Bronchial epithelial cell (primary cell): ENCODE measurements at places on chromosomes 6 and 20.

- DNase-seq = no peak
These were observed 416.6 kb downstream of the PREX1 start for GRCh38 chr20:48411245-48411644.

- peak; percentile 70 for DNase-seq
These were observed 24.2 kb upstream of the TMX4 start for GRCh38 chr20:8043687-8044282.

GRCh38 chr6:37311741-37312473 lies 41.9 kb upstream of the RNF8 start:
- DNase-seq = no peak

DNA sequence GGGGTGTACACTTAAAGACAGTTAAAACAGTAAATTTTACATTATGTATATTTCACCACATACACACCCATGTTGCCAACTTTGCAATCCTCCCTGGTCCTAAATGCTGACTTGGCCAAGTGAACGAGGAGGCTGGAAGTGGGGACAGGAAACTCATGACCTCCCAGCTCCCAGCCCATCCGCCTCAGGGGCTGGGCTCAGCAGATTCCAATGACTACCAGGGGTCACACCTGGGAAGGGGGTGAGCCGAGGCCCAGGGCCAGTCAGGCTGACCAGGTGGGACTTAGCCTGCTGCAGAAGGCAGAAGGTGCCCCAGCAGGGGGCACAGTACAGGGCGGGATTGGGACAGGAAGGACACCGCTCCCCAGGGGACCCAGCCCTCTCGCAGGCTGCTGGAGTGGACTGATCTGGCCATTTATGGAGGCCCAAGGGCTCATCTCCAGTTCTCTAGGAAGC lies 2.4 kb downstream of the SIGLEC1 start:
- no peak for DNase-seq

- DNase-seq = no peak
These were observed 300.2 kb downstream of the CLIC5 start for GRCh38 chr6:45715508-45715803.

DNA sequence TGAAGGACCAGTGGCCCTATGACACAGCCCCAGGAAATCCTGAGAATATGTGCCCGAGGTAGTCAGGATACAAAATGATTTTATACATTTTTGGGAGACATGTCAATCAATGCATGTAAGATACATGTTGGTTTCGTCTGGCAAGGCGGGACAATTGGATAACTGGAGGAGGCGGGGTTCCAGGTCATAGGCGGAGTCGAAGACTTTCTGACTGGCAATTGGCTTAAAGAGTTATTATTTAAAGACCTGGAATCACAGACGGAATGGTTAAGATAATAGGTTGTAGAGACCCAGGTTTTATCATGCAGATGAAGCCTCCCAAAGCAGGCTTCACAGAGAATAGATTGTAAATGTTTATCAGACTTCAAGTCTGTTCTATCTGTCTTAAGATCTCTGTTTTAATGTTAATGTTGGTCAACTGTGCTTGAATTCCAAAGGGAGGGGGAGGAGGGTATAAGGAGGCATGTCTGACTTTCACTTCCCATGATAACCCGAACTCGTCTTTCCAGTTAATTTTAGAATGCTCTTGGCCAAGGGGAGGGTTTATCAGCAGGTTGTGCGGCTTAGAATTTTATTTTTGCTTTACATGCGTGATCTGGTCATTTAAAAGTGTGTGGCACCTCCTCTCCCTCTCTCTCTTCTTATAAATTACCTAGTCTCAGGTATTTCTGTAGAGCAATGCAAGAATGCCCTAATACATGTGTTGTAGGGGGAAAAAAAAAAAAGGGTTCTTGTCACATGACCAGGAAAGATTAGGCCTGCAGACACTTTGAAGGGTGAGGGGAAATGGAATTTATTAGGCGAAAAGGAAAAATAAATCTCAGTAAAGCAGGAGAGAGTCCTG lies 230.7 kb downstream of the NFATC2 start:
- peak; percentile 56 for DNase-seq

GRCh38 chr6:4913705-4914419 lies 90.0 kb downstream of the RPP40 start:
- peak; percentile 65 for DNase-seq

DNA sequence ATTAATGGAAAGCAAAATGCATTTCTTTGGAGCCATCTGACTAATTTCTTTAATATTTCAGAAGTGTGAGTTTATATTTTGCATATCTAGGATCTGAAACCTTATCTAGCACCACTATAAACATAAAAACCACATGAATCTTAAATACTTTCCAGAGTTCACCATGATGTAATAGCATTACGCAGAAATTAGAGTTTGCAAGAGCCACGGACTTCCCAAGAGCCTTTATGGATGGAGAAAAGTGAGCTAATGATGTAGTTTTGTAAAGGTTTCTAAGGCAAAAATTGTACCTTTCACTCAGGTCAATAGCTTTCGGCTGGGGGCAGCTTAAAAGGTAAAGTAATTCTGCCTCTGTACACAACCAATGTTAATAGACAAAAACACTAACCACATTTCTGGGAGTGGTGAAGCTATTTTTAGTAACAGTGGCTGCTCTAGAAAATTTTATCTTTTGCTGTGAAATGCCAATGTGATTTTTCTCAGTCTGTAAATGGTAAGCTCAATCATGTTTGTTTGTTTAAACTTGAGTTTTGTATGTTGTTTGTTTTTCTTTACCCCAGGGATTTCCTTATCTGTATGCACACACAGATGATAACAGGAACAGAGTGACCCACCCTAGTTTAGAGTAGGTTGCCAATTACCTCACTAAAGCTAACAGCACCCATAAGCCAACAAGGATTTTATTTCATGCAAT lies 80.5 kb downstream of the FILIP1 start:
- DNase-seq = no peak

- no peak for DNase-seq
These were observed 24.0 kb upstream of the PHACTR3 start for GRCh38 chr20:59580146-59580946.

DNA sequence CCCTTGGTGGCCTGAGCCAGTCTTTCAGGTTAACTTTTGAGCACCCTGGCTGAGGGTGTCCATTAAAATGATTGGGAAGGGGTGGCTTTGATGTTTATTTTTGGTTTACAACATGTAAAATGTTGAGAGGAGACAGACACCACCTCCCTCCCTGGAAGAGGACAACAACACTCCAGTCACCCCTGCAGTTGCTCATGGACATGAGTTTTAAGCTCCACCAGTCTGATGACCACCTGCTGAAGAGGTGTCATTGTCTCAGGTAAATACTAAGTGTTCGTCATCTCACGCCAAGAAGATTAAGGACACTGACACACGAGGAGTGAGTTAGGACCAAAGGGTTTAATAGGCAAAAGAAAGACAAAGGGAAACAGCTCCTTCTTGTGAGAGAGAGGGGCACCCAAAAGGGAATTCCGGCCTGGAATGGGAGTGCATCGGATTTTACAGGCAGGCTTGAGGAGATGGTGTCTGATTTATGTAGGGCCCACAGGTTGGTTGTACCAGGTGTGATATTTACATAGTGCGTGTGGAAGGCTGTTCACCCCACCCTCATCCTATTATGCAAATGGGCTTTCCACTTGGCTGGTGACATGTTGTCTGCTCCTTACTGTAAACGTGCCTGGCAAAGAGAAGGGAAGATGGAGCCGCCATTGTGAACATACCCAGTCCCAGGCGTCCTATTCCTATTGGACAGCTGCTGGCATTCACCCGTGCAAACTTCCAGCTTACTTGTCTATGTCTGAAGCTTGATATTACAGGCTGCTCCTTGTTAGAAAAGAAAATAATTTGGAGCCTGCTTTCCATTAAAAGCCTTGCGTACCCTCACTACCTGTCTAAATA lies 6.6 kb downstream of the HLA-B start:
- no peak for DNase-seq

DNA sequence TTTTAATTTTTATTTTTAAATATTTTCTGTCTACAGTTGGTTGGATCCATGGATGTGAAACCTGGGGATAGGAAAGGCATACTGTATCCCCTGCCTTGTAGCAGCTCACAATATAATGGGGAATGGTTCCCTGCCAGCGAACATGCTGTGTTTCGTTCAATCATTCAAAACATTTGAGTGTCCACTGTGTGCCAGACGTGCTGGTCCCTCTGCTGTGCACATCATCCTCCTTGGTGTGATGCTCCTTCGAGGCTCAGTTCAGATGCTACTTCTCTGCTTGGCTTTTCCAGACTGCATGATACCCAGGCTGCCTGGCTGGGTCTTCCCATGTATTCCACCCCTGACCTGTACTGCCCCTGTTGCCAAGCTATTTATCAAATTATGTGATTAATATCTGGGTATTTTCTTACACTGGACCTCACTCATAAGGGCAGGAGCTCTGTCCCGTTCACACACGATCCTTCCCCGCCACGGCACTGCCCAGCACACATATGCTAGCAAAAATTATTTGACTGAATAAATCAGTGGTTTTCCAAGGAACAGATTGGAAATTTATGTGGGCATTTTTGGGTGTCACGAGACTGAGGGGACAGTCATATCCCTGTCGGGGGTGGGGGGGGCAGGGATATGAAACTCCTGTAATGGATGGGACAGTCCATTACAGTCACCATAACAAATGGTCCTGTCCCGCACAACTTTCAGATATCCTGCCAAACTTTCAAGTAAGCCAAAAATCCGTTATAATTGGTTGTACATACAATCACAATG lies 4.9 kb downstream of the SDCBP2 start:
- no peak for DNase-seq

DNA sequence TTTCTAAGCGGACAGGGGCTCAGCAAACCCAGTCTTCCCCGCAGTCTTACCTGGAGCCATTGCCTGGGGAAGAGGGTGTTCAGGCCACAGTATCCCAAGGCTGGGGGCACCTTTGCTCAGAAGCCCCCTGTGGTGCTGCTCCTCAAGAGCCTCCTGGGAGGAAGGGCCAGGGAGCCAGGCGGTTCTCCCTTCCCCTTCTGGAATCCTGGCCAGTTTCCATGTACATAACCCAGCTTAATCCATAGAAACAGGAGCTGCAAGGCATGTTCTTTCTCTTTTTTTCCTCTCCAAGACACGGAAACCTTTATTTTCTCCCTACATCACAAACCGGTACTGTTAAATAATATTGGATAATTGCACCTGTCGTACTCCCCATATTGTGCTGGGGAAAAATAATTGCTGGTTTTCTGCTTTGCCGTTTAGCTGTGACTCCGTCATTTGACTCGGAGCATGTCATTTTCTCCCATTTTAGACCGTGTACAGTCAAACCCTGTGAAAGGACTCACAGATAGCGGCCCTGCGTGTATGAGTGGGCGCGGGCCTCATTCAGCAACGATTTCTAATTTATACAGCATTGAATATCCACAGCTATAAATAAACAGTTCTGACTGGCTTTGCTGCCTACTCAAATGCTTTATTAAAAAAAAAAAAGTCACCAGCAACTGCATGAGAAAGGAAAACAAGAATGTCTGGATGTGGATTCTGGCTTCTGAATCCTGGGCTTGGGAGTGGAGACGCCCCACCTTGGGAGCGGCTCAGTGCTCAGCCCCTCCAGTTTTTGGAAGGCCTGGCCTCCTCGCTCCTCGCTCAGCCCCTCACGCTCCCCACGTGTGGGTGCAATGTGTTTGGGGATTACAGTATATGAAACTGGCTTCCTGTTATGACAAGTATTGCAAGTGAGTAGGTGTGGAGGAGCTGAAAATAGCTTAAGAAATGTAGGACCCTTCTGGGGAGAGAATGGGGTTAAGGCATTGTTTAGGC lies 67.3 kb downstream of the ADTRP start:
- DNase-seq = peak; percentile 45

DNA sequence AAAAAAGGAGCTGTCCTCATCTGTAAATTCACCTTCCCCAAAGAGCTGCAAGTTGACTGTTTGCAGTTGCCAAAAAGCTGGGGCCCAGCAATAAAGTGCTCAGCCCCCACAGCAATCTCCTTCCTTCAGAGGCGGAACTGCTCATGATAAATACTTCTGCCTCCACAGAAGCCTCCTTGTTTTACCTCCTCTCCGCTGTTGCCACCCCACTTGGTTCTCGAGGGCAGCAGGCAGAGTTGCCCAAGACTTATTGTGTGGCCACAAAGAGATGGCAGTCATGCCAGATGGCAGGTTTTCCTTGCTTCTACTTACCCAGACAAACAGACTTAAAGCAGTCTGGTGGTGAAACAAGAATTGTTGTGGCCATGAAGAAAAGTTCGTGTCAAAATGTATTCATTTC lies 66.3 kb downstream of the SLX4IP start:
- peak; percentile 20 for DNase-seq

- DNase-seq = peak; percentile 30
These were observed 129.7 kb downstream of the FAXC start for GRCh38 chr6:99219788-99220187.

- DNase-seq = no peak
These were observed 24.6 kb downstream of the DLL1 start for GRCh38 chr6:170266061-170266825.

- DNase-seq = no peak
These were observed 308.4 kb downstream of the PACRG start for GRCh38 chr6:163036160-163036645.

DNA sequence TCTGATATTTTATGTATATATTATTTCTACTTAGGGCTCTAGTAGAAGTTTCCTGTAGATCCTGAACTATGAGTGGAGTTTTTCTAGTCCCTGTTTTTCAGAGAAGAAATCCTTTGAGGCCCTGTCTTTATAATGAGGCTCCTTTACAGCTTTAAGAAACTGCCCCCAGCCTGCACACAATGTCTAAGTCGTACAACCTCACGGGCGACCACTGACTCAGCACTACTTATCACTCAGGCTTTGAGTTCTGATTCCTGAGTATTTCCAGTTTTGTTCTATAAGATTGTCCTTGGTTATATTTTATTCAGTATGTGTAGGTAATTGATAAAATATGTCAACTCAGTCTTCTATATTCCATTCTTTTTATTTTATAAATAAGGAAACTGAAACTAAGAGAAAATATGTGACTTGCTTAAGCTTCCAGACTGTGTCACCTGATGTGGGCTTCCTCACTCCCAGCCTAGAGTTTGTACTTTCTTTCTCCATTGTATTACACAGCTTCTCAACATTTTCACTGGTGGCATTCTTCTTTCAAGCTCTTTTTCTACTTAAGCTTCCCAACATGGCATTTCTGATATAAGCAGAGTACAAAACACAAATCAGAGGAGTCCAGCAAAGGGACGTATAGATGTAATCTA lies 167.0 kb downstream of the TBX18 start:
- DNase-seq = no peak

- peak; percentile 19 for DNase-seq
These were observed 90.9 kb upstream of the MLIP start for GRCh38 chr6:54020334-54020733.

- DNase-seq = peak; percentile 84
These were observed 2.1 kb upstream of the CDKN1A start for GRCh38 chr6:36676141-36677058.

GRCh38 chr20:17832236-17832915 lies 132.6 kb downstream of the BANF2 start:
- no peak for DNase-seq

DNA sequence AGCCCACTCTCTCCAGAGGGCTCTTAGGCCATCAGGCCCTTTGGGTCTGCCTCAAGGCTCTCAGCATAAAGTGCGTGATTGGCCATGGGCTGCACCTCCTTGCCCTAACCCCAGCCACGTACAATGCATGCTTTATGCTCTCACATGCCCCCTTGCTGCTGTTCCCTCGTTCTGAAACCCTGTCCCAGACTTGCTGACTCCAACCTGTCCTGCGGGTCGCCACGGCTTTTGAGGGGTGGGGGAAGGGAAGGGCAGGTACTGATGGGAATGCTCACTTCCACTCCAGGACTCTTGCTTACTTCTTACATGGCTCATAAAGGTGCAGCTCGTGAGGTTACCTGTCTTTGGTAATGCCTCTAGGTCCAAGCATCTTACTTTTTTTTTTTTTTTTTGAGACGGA lies 6.0 kb downstream of the ARMC12 start:
- DNase-seq = no peak
